Stimulated activated CD4-positive, alpha-beta T cell treated with anti-CD3 and anti-CD28 coated beads, Interleukin-2, amount 100 ng/mL, for 24 hours (primary cell): ENCODE measurements at places on chromosomes 4 and X.

GRCh38 chr4:27666943-27667342, 806.3 kb downstream of the STIM2 start:
- no peak for DNase-seq

DNA sequence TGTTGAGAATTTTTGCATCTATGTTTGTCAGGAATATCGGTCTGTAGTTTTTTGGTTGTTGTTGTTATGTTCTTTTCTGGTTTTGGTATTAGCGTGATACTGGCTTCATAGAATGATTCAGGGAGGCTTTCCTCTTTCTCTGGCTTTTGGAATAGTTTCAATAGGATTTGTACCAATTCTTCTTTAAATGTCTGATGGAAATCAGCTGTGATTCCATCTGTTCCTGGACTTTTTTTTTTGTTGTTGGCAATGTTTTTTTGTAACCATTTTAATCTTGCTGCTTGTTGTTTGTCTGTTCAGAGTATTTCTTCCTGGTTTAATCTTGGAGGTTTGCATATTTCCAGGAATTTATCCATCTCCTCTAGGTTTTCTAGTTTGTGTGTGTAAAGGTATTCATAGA, 81.5 kb upstream of the GK2 start:
- DNase-seq, result no peak

DNA sequence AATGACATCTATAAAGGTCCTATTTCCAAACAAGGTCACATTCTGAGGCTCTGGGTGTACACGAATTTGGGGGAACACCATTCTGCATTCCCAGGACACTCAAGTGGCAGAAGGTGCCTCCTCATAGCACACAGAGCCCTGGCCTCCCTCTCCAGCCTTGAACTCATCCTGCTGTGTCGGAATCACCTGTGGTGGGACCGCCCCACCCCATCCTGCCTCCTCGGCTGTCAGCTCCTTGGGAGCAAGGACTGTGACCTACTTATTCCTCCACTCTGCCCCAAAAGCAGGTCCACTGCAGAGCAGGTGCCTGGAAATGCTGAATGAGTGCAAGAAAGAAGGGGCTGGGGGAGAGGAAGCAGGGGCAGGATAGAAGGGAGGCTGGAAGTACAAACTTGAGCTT, 33.5 kb downstream of the HTRA3 start:
- DNase-seq, result no peak

DNA sequence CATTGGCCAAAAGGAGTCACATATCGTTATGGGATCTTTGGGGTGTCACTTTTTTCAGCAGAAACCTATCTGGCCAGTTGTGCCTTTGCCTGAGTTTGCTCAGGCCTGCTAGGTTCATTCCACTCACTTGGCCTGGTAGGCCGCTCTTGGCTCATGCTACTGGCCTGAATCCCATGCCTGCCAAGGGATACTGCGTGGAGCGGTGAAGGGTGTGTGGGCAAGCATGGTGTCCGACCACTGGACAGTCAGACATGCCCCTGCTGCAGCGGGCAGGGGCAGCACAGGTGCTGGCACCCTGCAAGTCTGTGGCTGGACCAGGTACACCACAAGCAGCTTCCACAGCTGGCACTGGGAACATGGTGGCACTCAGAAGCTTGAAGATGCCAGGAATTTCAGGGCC, 11.3 kb upstream of the PPM1K start:
- DNase-seq, result no peak

GRCh38 chrX:2962381-2962780, 33.2 kb upstream of the ARSD start:
- no peak for DNase-seq

DNA sequence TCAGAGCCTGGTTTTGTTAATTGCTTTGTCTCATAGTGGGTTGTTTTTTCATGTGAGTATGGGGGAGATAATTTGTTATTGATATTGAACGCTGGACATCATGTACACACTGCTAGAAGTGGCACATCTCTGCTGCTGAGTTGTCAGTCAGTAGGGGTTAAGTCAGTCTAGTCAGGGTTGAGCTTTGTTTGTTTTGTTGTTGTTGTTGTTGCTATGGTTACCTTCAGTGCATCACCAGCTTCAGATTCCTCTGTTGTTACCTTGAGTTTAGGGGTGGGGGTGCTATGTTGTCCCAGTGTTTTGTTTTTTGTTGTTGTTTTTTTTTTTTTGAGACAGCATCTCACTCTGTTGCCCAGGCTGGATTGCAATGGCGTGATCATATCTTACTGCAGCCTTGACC, 9.9 kb downstream of the YIPF6 start:
- DNase-seq, result no peak

DNA sequence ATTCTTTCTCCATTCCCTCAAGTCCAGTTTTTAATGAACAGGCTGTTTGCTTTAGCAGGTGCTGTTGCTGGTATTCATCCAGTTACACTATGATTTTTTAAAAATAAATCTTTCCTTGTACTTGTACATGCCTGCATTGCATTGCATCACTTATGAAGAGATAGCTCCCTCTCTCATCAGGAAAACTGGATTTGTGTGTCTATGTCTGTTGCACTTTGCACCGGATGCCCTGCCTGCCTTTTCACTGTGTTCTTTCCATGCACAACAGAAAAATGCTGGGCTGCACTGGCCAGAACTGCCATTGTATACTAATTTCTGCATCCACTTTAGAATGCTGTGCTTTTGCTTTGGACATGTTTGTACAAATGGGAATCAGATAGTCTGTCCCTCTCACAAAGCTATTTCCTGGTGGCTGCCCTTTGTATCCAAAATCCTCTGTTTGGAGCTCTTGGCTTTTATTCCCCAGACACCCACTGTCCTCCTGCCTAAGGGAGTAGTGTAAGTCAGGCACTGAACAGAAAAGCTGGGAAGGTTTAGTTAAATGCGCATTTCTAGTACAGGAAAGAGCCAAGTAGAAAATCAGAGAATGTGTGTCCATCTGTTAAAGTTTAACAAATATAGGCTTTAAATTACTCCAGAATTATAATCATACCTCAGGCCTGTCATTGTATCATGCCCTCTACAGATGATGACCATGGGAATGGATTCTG, 119.1 kb downstream of the MBNL3 start:
- no peak for DNase-seq

DNA sequence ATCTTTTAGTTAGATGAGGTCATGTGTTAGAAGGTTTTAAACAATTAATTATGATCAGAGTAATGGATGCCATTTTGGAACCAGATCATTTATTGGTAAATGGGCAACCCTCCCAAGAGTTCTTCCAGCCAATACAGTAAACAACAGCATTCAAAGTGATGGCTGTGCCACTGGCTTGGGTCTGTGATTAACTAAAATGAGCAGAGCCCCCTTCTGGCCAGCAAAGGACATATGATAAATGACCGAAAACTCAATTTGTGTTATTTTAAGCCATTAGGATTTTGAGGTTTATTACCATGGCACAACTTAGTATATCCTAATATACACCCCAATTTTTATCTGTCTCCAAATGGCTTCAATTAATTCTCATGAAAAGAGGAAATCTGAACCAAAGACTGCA, 90.8 kb upstream of the NPFFR2 start:
- no peak for DNase-seq
